Osteocyte (in vitro differentiated cells): ENCODE measurements at places on chromosomes 1 and 21. TPM values are rescaled to one million over a fixed set of nuclear protein-coding genes. Genes with fewer than 3 reads are reported as not detected.

The ERICH3 gene
- total RNA-seq: not detected in 2 replicates

The RGS16 gene
- total RNA-seq: 0.48 and 1.1 TPM in 2 replicates

The PIGK gene
- total RNA-seq: 51.5 and 53.8 TPM in 2 replicates

The AJAP1 gene
- total RNA-seq: 0.35 and 0.65 TPM in 2 replicates

The OR10T2 gene
- total RNA-seq: not detected in 2 replicates

The LIN28A gene
- not detected in 2 replicates for total RNA-seq
